Panc1 (cell line): ENCODE measurements at places on chromosomes 2 and 18. TPM values are rescaled to one million over a fixed set of nuclear protein-coding genes. Genes with fewer than 3 reads are reported as not detected.

The LAMA3 gene
- 8.1 TPM for total RNA-seq

The C2orf81 gene
- total RNA-seq: 3.9 TPM

The DUSP19 gene
- total RNA-seq: 1.3 TPM

The SLC14A1 gene
- total RNA-seq: 1.2 TPM

The ASXL3 gene
- 0.74 TPM for total RNA-seq

The PAIP2B gene
- 1.4 TPM for total RNA-seq

The C2orf80 gene
- total RNA-seq: not detected

The ME2 gene
- total RNA-seq: 38.2 TPM

GRCh38 chr2:58432491-58433170 lies 191.5 kb upstream of the FANCL start:
- H3K27ac ChIP-seq: no peak overlapping the region
- H3K27me3 ChIP-seq: peaks cover 6% of the 10 kb centered on the region; the same call in 1 of the 2 replicates

- H3K27ac ChIP-seq: peak overlapping the region; percentile 66
- H3K4me1 ChIP-seq: peaks cover 4% of the 10 kb centered on the region
- no peak for DNase-seq
- H3K4me3 ChIP-seq: peak overlapping the region; percentile 61
- H3K27me3 ChIP-seq: no peaks in the 10 kb centered on the region
Observed at GRCh38 chr2:230986520-230987136, 9.3 kb upstream of the SPATA3 start.

DNA sequence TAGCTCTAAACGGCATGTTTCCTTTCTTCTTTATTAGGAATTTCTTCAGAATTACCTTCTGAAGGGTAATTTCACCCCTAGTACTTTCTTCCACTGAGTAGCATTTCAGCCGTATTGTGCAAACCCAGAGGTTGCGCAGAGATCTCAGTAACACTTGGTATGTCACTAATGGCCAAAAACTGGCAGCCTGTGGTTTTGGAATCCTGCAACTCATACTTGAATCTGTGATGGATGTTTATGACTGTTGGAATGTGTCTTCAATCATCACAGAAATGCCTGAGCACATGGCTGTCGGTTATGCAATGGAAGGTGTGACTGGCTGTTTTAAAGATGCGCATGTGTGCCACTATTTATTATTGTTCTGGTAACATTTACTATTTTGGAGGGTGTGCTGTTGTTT lies 100.0 kb downstream of the COLEC12 start:
- no peaks in the 10 kb centered on the region for H3K36me3 ChIP-seq
- no peak overlapping the region for H3K4me3 ChIP-seq
- no peaks in the 10 kb centered on the region for H3K4me1 ChIP-seq
- H3K27me3 ChIP-seq: no peaks in the 10 kb centered on the region; the same call in 1 of the 2 replicates

GRCh38 chr2:53473236-53473635 lies 294.4 kb upstream of the CHAC2 start:
- H3K27me3 ChIP-seq: no peaks in the 10 kb centered on the region
- no peaks in the 10 kb centered on the region for H3K36me3 ChIP-seq
- no peak for DNase-seq

GRCh38 chr2:133414486-133415209 lies 153.6 kb downstream of the NCKAP5 start:
- no peak overlapping the region for H3K27ac ChIP-seq
- no peaks in the 10 kb centered on the region for H3K4me1 ChIP-seq
- H3K4me3 ChIP-seq: no peak overlapping the region

DNA sequence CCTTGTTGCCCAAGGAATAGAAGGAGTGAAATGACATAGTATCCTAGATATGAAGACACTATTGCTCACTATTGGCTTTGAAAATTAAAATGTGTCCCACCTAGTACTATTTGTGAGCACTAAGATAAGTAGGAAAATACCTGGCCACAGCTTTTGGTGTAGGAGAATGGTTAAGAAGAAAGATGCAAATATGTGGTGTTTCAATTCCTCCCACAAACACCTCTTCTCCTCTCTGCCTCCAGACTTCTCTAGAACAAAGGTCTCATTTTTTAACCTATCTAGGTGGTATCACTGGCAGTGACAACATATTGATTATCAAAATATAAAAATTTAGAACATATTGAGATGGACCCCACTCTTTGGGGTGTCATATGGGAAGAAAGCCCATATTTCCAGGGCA lies 929.9 kb upstream of the FANCL start:
- no peak overlapping the region for H3K4me3 ChIP-seq
- DNase-seq: no peak
- H3K27ac ChIP-seq: no peak overlapping the region
- H3K36me3 ChIP-seq: no peaks in the 10 kb centered on the region

DNA sequence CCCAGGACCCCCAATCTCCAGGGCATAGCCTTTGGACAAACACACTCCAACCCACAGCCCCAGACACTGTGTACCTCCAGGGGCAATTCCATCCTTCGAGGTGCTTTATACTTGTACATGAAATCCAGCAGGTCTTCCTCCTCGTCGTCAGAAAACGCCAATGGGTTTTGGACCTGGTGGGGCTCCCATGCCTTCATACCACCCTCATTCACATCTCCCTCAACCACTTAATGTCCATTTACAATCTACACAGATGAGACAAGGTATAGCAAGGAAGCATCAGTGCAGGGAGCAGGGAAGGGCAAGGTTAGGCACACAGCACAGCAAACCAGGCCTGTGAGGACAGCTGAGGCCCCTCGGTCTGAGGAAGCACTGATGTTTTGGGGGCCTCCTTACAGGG lies 20.6 kb downstream of the MRPL35 start:
- no peaks in the 10 kb centered on the region; the same call in 1 of the 2 replicates for H3K4me1 ChIP-seq
- H3K27me3 ChIP-seq: no peaks in the 10 kb centered on the region
- no peak overlapping the region for H3K4me3 ChIP-seq
- no peak overlapping the region for H3K27ac ChIP-seq
- DNase-seq: no peak
- no peaks in the 10 kb centered on the region for H3K36me3 ChIP-seq
